ENCODE measurements at places on chromosomes 3 and 15.
A peak's percentile ranks its signal among the peaks of the same experiment; 100 is the strongest.

DNA sequence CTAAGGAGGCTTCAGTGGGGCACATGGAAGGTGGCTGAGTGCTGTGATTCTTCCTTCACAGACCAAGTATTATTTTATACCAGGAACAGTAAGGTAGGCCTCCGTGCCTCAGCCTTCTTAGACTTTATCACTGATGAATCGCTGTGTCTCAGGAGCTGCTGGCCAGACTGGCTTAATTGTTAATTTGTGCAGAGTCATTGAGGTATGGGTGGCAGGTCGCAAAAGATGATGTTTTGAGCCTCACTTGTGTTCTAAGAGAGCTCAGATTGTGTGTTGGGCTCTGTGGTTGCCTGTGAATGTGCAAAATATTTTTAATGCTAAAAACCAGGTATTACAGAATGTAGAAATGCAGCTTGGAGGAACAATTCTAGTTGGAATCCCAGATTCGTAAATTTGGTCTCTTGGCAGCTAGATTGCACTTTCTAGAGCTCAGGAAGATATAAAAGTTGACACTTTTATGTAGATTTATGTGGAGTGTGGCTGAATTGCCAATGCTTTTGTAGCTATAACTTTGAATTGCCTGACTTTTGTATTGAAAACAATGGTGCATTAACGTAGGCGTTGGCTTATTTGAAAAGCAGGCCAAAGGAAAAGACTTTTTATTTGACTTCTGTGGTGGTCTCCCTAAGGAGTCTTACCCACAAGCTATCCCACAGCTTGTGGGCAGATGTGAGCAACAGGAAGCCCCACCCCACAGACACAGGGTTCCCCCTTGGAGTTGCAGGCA, 53.4 kb downstream of the LARS2 start:
- peak; percentile 37 for DNase-seq

DNA sequence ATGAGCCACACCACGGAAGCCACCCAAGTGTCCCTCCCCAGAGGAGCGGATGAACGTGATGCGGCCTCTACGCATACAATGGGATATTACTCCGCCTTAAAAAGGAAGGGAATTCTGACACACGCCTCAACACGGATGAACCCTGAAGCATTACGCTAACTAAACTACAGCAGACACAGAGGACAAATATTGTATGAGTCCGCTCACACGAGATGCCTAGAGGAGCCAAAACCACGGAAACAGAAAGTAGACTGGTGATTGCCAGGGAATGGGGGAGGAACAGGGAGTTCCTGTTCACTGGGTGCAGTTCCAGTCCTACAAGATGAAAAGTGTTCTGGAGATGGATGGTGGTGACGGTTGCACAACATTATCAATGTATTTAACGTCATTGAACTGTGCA, 32.7 kb downstream of the SRGAP3 start:
- DNase-seq: no peak

DNA sequence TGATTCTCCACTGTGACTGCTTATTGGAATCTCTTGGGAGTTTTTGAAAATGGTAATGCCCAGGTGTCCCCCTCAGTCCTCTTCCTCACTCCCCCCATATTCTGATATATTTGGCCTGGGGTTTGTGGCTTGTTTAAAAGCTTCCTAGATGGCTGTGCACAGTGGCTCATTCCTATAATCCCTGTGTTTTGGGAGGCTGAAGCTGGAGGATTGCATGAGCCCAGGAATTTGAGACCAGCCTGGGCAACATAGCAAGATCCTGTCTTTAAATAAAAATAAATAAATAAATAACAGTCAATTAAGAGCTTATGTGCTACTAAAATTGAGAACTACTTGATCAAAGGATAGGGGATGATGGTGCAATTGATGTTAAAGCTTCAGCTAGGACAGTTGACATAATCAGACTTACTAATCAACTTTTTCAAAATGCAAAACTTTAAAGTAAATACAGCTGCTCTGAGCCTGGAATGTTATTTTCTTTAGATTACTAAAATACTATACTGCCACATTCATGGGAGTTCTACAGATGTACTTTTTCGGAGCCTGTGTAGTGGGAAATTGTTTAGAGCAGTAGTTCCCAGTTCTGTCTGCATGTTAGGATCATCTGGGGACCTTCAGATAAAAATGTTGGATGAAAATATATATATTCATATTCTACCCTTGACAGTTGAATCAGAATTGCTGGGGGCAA, 33.4 kb downstream of the ARIH1 start:
- DNase-seq: no peak

DNA sequence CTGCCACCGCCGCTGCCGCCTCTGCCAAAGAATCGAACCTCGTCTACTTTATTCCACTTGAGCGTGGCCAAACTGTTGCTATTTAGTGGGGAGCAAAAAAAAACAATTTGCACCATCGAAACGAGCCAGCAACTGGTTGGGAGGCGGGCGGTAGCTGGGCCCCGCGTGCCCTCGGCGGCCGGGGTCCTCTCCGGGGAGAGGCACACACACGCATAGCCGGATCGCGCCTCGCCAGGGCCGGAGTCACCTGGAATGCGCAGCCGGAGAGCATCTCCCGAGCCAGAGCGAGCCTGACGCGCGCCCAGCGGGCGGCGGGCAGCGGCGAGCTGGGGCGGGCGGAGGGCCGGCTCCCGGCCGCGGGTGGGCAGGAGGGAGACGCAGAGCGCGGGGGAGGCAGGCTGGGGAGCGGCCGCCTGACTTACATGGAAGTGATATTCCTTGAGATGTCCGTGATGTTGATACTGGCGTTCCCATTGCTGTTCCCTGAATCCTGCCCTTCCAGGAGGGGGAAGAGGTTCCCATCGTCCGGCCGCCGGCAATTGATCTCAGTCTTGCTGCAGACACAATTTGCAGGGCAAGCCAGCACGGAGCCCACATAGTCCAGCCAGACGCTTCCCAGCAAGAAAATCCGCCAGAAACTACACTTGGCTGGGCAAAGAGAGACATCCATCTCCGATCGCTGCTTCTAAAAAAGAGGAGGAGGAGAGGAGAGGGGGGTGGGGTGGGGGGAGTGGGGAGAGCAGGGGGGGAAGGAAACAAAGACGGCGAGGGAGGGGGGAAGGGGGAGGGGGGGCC, 858 bp downstream of the NTRK3 start:
- DNase-seq: no peak

- DNase-seq: no peak
Measured at GRCh38 chr3:63976161-63976871, 47.0 kb downstream of the PSMD6 start.

DNA sequence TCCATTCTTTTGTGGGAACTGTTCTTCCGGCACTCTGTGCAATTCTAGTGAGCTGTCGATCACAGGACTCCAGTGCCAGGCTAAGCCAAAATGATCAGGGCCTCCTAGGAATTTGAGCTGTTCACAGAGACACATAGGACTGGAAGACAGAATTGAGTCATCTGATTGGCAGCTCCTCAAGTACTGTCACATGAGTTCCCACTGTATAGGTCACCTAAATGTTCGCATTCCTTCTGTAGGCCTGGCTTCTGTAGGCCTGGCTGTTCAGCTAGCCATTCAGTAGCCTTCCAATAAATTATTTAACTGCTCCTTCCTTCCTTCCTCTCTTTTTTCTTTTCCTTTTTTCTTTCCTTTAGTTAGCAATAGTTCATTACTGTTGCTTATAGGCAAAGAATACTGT, 4.3 kb downstream of the PROS1 start:
- no peak for DNase-seq

DNA sequence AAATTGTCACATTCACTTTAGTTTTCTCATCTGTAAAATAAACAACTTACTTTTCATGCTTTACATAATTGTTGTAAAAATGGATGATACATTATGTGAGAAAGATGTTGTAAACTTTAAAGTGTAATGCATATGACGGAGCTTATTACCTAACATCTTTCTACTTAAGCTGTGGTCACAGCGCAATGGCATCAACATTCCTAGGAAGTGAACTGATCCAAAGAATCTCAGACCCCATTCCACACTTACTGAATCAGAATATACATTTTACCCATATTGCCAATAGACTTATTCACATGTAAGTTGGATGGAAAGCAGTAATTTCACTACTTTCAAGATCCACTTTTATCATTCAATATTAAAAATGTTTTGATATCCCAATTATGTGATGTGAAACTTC, 497.5 kb downstream of the FGF12 start:
- no peak for DNase-seq

DNA sequence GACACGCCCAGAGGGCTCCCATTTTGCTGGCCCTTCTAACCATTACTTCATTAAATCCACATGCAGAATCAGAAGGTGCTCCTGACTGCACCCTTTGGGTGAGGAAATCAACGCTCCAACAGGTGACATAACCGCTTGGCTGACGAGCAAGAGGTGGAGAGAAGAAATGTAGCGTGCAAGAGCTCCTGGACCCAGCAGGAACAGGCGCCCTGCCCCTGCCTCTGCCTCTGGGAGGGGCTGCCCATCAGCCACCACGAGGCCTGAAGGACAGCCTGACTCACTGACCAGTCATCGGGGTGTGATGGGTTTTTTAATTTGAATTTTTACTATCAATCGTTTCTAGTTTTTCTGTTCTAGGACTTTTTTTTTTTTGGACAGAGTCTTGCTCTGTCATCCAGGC, 218.2 kb downstream of the ADAMTS17 start:
- no peak for DNase-seq

GRCh38 chr15:47551079-47551478, 166.2 kb upstream of the SEMA6D start:
- no peak for DNase-seq

- DNase-seq: no peak
Measured at GRCh38 chr3:149463921-149464320, 10.6 kb upstream of the TM4SF4 start.

DNA sequence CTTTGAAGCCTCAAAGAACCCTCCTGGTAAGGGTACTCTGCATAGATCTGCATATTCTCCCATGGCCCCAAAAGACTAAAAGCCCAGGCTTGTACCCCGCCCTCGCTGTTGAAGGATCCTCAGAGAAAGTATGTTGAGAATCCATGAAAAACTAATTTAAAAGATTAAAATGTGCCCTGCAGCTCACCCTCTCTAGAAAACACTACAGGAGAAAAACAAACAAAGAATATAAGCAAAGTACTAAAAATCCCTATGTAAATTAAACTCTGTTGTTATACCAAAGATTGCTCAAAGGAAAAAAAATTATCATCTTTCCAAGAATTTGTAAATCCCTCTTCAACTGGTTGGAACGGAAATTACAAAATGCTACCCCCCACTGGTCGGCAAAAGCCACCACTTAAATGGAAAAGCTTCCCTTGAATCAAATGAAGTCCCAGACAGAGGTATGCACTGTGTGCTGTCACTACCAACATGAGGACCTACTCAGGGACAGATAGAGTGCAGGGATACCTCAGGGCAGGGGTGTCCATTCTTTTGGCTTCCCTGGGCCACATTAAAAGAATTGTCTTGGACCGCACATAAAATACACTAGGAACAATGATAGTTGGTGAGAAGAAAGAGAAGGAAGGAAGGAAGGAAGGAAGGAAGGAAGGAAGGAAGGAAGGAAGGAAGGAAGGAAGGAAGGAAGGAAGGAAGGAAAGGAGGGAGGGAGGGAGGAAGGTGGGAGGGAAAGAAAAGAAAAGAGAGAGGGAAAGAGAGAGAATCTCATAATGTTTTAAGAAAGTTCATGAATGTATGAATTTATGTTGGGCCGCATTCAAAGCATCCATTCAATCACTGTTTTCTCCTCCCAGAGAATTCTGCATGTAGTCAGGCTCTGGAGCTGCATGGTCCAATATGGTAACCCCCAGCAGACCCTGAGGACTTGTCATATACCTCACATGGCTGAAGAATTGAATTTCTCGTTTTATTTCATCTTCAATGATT, 88.1 kb downstream of the MAGI1 start:
- DNase-seq: peak; percentile 97

DNA sequence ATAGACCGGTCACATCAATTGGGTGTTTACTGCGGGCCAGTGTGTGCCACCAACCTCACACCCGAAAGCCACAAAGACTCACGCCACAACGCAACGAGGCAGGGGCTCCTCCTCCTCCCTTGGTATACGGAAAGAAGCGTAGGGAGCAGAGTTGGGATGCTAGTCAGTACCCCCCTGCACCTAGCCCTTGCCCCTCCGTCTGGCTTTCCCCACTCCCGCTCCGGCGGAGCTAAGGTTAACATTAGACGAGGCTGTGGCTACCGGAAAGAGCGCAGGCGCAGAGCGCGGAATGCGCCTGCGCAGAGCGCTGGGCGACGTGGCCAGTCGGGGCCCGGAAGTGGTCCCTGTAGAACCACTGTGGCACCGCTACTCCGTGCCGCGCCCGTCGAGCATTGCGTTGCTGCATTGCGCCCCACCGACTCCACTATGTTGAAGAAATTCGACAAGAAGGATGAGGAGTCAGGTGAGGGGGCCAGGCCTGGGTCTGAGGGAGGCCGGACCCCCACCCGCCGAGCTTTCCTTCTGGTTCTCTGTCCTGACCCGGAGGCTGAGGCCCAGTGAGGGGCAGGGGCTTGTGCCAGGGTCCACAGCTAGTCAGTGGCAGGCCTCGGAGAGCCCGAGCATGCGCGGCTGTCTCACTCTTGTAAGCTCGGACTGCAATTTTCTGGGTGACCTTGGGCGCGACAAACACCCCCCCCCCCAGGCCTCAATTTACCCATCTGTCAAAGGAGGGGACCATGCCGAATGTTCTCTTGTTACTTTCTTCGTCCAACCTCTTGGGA, at the start of gene COPG1:
Gene COPG1 (plus strand): TSS at position 323 of the 782 bp plus-strand sequence. CDS start 104 bp downstream, at position 427.
- no peak for DNase-seq

GRCh38 chr15:83398626-83399025, 48.5 kb upstream of the SH3GL3 start:
- DNase-seq: no peak

GRCh38 chr3:99918715-99919114, 101.1 kb downstream of the CMSS1 start:
- DNase-seq: no peak

DNA sequence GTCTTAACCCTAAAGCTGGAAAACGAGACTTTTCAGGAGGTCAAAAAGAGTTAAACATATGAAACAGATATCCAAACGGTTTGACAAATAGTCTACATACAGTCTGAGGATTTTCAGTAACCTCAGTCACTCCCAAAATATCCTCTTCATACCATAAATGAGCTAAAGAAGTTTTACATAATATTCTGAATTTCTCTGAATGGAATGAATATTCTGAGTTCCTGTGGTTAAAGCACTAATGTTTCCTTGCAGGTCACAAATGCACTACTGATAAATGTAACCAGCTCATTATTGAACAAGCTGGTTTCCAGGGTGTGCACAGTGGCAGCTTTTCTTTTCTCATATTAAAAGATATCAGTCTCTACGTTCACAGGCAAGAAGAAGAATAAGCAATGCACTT, 137.4 kb upstream of the POU1F1 start:
- DNase-seq: no peak

GRCh38 chr3:195240171-195240701, 30.7 kb downstream of the XXYLT1 start:
- no peak for DNase-seq

GRCh38 chr15:87573039-87573438, 683.5 kb downstream of the NTRK3 start:
- no peak for DNase-seq

- no peak for DNase-seq
Measured at GRCh38 chr3:187639927-187640568, 30.1 kb downstream of the SST start.

GRCh38 chr15:56744701-56745683, 11.7 kb upstream of the ZNF280D start:
- DNase-seq: no peak

DNA sequence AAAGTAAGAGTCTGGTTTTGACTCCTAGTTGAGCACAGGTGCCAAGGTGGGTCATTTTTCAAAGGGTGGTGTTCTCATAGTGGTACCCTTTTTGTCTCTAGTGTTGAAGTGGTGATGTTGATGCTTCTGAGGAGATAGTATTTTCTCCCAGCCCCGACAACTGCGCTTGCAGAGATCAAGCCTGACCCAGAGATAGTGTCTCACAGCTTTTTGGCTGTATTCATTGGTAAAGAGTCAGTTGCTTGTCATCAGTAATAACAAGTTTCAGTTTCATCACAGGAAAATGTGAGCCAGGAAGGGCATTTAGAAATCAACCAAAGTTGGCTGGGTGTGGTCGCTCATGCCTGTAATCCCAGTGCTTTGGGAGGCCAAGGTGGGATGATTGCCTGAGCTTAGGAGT, 139.3 kb downstream of the NFKBIZ start:
- DNase-seq: no peak
